H1 (cell line): ENCODE measurements at places on chromosomes 3 and 15. TPM values are rescaled to one million over a fixed set of nuclear protein-coding genes. Genes with fewer than 3 reads are reported as not detected.
A peak's percentile ranks its signal among the peaks of the same experiment; 100 is the strongest.

LINGO1 gene
- polyA plus RNA-seq: 114 and 166 TPM in 2 replicates

- no peaks in the 10 kb centered on the region for H3K36me3 ChIP-seq
- H3K27ac ChIP-seq: no peak overlapping the region
- no peaks in the 10 kb centered on the region for H3K4me1 ChIP-seq
- no peak overlapping the region for H3K4me3 ChIP-seq
Observed at GRCh38 chr3:127264292-127264691, 23.6 kb downstream of the PRR20G start.

DNA sequence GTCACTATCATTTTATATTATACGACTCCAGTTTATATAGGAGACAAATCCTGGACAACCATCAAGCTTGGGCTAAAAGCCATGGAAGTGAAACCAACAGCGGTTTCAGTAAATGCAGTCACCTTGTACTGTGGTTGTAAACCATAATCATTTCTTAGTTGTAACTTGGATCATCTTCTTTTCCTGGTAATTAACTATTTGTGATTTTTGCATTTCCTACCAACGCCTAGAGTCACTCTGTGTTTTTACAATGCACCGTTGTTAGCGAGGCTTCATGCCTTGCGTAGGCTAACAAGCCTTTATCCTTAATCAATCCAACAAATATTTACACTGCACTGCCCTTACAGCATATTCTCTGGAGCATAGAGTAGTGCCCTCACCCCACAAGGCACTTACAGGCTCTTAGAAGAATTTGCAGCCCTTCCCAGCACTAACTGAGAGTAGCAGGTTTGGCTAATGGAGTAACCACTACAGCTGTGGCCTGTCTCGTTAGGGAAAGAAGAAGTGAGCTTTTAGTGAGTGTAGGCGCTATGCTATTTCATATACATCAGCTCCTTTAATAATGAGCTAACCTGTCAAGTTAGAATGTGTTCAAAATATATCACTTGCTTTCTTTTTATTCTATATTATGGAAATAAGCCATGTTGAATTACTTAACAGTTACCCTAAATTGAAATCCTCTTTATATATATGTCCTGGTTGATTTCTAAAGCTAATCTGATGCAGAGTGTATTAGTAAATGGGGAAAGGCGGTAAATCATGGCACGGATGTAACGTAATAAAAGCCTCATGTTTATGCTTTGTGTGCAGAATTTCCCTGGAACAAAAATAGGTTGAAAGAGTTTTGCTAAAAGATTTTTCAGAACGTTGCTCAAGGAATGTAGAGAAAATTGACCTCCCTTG, 62.8 kb downstream of the ABHD2 start:
- H3K4me3 ChIP-seq: no peak overlapping the region
- no peaks in the 10 kb centered on the region for H3K27me3 ChIP-seq
- no peaks in the 10 kb centered on the region; the same call in 1 of the 2 replicates for H3K36me3 ChIP-seq
- DNase-seq: no peak

GRCh38 chr3:147191795-147192385, 214.5 kb downstream of the ZIC4 start:
- DNase-seq: peak; percentile 67
- no peak overlapping the region for H3K4me3 ChIP-seq
- H3K4me1 ChIP-seq: no peaks in the 10 kb centered on the region
- no peak overlapping the region for H3K27ac ChIP-seq
- no peaks in the 10 kb centered on the region for H3K27me3 ChIP-seq
- H3K36me3 ChIP-seq: no peaks in the 10 kb centered on the region

DNA sequence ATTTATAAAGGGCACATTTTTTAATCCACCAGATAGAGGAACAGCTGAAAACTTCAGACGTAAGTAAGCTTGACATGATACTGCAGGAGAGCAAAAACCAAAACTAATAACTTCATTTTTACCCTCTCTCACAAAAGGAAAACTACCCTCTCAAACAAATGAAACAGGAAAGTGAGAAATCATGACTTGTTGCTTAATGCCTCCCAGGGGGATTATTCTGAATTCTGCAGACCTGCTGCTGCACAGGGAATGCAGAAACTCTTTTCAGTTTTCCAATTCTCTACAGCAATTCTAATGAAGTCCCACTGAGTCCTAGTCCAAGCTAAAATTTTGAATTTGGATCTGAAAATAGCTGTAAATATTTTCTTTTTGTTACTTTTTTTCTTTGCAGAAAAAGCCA, 637.1 kb upstream of the CCDC54 start:
- no peaks in the 10 kb centered on the region for H3K4me1 ChIP-seq
- H3K36me3 ChIP-seq: no peaks in the 10 kb centered on the region
- no peak overlapping the region for H3K4me3 ChIP-seq
- H3K27me3 ChIP-seq: no peaks in the 10 kb centered on the region
